ENCODE measurements at places on chromosomes 1 and 21.

GRCh38 chr1:201551877-201552731, 13.2 kb downstream of the NAV1 start:
- no peak for DNase-seq

DNA sequence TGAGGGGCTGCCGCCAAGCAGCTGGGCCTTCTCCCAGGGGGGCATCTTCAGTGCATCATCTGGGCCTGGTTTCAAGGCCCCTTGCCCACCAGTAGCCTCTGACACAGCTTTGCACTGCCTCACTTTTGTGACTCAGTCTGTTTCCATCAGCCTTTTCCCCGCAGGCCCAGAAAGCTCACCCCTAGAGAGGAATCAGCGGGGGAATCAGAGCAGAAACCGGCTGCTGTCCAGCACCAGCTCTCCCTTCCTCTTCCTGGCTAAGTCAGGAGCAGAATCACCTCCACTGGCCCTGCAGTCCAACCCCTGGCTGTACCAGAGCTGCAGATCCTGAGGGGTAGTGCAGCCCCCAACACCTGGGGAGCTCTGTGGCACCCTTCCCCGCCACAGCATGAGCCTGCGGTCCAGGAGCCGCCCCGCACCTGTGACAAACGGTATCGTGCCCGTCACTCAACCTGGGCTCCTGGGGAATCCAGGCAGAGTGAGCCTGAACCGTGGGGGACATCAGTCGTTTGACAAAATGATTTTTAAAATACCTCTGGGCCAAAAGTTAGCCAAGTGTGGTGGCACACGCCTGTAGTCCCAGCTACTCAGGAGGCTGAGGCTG, 83.3 kb upstream of the TMEM51 start:
- no peak for DNase-seq

GRCh38 chr1:83512373-83513193, 486.3 kb downstream of the TTLL7 start:
- DNase-seq, result no peak

DNA sequence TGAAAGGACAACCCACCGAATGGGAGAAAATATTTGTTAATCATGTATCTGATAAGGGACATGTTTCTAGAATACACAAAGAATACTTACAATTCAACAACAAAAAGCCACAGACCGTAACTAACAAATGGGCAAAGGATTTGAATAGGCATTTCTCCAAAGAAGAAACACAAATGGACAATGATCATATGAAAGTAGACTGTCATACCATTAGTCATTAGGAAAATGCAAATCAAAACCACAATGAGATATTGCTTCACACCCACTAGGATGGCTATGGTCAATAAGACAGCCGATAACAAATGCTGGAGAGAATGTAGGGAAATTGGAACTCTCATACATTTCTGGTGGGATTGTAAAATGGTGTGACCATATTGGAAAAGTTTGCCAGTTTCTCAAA, 367.2 kb upstream of the SGIP1 start:
- no peak for DNase-seq

DNA sequence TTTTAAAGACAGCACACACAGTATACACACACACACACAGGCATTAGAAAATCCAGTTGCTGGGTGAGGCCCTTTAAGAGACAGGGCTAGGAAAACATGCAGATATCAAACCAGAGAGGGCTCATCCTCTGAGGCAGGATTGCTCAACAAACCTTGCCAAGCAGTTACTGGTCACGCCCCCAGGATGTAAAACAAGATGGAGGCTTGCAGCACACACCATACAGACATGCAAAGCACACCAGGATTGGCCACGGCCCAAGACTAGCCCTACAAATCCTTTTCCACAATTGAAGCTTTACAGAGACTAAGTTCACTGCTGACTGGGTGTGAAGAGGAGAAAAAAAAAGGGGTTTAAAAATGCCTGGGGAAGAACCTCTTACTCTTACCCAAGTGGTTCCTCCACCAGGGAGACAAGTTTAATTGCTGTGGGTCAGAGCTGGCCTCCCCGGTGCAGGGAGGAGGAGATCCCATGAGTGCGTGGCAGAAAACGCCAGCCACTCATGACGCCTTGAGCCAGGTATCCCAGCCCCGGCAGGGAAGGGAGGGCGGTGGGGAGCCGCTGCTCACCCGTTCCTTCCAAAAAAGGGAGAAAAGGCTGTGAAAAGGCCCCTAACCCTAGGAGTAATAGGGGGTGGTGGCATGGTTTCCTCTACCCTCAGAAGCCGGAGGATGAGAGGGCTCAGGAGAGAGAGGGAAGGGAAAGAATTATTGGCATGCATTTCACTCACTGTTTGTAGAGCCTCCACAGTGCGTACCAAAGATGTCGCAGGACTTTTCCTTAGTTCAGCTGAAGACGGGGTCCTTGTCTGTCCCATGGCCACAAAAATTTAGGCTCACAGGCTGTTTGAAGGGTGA, 594.6 kb upstream of the ZP4 start:
- peak; percentile 39 for DNase-seq

DNA sequence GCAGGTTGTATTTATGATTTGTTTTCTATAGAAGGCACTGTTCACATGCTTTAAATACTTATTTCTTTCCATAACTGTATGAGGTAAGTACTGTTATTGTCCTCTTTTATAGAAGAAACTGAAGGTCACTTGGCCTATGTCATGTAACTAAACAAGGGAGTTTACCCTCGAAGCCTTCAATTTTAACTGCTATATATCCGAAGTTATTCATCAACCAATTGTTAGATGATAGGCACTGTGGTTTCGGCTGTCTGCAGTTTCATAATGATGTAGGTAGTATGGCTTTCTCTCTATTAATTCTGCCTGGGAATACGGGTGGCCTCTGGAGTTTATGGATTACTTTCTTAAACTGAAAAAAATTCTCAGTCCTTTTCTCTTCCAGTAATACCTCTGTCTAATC, 413.3 kb upstream of the ADGRL2 start:
- DNase-seq, result no peak

DNA sequence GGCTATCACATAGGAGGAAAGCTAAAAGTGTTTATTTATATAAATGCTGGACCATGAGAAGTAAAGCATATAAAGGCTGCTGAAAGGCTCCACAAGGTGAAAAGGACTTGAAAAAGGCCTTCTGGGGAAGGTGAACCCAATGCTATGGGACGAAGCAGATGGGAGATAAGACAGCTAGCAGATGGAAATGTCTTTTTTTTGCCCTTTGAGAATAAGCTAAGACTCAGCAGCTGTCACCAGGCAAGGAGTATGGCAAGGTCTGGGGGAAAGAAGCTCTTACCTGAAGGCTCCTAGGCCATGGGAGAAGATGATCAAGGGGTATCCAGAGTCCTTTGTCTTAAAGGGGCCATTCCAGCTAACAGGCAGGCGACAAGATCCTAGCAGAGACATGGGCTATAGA, 9.9 kb downstream of the PAFAH2 start:
- DNase-seq, result no peak

DNA sequence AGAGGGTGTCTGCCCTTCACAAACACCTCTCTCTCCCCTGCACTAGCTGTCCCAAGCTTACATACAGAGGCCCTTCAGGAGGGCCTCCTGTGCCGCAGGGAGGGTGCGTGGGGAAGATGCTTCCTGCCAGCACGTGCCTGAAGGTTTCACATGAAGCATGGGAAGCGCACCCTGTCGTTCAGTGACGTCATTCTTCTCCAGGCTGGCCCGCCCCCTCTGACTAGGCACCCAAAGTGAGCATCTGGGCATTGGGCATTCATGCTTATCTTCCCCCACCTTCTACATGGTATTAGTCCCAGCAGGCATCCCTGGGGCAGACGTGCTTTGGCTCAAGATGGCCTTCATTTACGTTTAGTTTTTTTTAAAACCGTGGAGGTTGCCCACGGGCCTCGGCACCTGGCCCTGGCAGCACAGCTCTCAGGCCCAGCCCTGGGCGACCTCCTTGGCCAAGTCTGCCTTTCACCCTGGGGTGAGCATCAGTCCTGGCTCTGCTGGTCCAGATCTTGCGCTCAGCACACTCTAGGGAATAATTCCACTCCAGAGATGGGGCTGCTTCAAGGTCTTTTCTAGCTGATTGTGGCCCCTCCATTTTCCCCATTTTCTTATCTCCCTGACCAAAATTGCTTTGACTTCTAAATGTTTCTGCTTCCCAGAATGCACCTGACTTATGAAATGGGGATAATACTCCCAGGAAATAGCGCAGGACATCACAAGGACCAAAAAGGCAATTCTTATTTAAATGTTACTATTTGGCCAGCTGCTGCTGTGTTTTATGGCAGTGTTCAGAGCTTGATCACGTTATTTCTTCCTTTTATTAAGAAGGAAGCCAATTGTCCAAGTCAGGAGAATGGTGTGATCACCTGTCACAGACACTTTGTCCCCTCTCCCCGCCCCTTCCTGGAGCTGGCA, 6.1 kb downstream of the NPPA start:
- DNase-seq, result no peak

- no peak for DNase-seq
Observed at GRCh38 chr1:156001662-156002171, 19.0 kb downstream of the SSR2 start.

DNA sequence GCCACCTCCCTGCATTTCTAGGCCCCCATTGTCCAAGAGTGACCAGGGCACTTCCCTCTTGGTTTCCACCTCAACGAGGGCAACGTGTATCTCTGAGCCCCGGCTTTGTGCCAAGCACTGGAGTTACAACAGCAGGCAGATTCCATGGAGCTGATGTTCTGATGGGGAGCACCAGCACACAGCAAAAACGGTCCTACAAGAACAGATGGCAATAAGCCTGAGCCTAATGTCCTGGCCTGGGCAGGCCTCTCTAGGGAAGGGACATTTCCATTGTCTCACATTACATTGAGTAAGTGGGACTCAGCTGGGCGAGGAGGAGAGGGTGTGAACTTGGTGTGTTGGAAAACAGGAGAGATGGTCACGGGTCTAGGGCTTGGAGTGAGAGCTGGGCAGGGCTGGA, 27.2 kb upstream of the NPPB start:
- no peak for DNase-seq

GRCh38 chr1:206560007-206560716, 52.1 kb downstream of the EIF2D start:
- no peak for DNase-seq

DNA sequence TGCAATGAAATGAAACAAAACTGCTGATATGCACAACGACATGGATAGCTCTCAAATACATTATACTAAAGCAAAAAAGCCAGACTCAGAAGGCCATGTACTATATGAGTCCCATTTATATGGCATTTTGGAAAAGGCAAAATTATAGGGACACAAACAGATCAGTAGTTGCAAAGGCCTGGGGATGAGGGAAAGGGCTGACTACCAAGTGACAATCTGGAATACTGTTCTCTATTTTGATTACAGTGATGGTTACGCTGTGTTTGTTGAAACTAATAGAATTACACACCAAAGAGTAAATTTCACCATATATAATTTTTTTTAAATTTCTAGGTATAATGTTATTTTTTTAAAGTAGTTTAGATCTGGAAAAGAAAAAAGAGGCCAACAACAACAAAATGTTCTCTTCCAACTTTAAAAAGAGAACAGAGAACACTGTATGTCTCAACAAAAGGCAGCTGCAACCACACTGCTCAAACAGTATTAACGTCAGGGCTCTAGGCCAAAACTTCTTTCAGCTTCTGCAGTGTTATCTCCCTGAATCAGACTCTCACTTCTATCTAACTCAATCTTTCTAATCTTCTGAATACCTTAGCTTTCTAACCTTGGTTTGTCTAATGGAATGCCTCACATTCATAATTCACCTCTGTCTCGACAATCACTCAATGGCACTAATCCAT, 75.8 kb downstream of the FOXJ3 start:
- no peak for DNase-seq

DNA sequence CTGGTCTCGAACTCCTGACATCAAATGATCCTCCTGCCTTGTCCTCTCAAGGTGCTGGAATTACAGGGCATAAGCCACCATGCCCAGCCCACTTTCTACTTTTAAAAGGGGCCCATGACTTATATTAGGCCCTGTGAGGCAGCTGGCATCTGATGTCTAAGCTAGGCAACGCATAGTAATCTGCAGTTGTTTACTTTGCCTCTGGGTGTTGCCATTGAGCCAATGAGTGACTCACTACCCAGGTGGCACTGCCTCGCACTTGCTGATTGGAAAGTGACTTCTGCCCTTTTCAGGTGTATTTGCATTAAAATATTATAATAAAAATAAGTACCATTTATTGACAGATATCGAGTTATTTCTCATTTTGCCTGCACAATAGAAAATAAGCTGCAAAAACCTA, 84.9 kb downstream of the KIF14 start:
- DNase-seq, result peak; percentile 29

- no peak for DNase-seq
Observed at GRCh38 chr1:205049479-205049878, 6.5 kb downstream of the CNTN2 start.

DNA sequence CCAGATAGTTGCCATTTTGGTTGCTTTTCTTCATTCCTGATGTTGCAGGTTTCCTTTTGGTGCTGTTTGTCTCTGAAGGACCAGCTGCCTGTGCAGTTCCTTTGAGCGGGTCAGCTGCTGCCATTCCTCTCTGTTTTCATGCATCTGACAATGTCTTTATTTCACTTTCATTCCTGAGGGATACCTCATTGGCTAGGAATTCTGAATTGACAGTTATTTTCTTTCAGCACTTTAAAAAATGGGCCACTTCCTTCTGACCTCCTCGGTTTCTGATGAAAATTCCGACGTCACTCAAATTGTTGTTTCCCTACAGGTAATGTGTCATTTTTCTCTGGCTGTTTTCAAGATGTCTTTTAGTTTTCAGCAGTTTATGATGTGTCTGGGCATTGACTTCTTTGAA, 24.8 kb downstream of the CCSAP start:
- no peak for DNase-seq

DNA sequence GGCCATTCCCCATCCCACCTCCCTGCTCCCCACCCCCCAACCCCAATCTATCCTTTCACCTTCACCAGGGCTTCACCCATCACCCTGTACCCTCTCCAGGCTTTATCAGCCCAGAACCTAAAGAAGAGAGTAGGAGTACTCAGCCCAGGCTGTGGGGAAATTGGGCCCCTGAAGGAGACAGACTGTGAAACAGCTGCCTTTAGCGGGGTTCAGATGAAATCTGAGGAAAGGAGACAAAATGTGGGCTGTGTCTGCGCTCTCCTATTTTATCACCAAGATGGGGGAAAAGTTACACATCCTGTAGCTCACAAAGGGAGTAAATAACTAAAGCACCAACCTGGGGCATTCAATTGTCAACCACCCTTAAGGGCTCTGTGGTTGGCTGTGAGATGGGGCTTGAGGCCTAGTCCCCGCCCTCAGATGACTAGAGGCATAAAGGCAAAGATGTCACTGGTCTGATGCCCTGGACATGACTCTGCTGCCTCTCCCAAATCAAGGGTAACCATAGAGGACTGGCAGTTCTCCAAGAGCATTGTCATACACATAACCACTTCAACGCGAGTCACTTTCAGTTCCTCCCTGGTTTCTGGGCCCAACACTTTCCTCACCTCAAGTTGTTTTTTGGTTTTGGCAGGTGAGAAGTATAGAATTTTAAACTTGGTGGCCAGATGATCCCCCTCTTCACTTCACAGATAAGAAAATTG, 30.0 kb downstream of the SLC27A3 start:
- no peak for DNase-seq

DNA sequence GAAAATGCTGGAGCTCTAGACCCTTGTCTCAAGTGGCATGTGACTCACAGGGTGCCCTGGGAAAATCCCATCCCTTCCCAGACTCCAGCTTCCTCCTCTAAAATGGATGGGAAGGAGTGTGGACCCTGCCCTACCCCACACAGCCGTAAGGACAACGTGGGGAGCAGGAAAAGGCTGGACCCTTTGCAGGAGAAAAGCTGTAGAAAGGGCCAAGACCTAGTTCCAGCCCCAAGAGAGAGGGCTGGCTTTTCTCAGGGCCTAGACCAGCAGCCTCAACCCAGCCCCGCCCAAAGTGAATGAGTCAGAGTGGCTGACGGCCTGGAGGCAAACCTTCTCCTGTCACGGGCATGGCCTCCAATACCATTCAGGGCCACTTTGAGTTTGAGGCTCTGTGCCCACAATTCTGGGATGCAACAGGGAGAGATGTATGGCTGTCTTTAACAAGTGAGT, 1.1 kb downstream of the LAMB3 start:
- no peak for DNase-seq

Data from SHP77 treated with DMSO at 0.1 percent for 48 hours (cell line).